ENCODE measurements at places on chromosomes 11 and 22.

DNA sequence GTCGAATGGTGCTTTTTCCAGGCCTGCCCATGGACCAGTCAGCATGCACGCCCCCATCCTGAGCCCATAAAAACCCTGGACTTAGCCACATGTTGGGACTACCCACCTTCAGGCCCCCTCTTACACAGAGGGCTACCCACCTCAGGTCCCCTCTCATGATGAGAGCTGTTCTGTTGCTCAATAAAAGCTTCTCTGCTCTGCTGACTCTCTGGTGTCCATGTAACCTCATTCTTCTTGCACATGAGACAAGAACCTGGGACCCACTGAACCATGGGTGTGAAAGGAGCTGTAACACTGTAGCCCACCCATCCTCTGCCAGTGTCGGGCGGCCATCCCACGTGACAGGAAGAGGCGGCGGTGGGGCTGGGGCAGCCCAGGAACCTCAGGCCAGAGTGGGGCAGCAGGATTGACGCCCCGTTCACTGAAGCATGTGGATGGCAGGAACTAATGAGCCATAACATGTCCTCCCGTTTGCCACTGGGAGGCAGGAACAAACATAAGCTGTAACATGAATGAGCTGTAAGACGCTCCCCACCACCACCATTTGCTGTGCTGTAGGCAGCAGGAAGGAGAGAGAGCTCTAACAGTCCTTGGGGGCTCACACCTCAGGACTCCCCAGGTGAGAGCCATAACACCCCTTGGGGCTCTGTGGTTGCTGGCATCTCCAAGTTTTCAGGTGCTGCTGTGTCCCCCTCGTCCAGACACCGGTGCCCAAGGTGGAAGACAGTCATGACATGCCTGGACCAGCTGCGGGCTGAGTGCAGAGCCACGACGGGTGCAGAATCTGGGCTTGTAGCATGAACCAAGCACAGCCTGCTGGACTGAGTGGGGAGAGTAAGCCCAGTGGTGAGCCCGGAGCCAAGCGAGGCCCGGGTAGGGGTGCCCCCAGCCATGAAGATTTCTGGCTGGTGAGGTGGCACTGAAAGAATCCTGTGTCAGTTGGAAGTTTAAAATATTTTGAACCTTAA, 69.4 kb downstream of the MCHR1 start:
- DNase-seq = no peak

DNA sequence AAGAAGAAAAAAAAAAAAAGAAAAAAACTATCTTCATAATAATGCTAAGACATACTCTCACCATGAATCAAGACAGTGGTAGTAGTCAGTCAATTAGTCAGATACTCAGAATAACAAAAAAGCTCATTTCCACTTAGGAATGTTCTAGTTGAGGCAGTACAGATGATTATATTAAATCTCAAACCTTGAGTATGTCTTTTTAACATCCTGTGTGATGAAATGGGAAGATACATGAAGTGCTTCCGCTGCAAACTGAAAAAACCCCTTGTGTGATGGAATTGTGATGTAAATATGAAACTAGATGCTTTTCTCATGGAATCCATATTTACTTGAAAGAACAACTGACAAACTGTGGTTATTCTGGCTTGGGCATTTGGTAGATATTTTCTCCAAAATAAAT, 13.7 kb downstream of the AMOTL1 start:
- peak; percentile 88 for DNase-seq

DNA sequence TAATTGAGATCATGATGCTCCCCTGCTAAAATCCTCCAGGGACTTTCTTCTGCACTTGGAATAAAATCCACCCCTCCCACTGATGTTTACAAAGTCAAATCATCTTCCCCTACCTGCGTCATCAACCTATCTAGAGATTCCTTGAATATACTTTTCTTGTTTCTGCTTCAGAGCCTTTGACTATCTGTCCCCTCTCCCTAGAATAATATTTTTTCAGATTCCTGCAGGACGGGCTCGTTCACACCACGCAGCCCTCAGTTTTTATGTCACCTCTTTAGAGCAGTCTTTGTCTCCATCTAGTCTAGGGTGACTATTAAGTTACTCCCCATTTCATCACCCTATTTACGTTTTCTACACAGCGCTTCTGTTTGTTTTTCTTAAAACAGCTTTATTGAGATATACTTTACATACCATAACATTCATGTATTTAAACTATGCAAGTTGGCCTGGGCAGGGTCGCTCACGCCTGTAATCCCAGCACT, 94.8 kb upstream of the SESN3 start:
- no peak for DNase-seq

DNA sequence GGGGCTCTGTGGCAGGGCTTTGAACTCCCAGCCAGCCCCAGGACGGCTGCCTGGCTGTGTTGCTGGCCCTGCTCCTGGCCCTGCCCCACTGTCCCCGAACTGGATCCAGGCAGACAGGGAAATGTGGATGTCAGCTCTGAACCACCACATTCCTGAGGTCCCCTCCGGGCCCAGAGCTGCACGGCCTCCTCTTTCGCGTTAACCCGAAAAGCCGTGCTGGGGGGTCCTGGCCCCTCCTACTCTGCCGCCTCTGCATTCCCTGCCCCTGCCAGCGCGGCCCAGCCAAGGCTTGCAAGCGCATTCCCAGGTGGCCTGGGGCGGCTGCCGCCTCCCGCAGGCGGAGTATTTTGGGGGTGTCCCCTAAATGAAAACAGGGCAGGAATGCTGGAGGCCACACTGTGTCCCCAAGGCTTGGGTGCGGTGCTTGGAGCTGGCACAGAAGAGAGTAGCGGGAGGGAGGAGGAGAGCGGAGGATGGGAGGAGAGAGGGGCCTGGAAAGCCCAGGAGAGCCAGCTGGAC, 5.4 kb downstream of the LINC01488 start:
- no peak for DNase-seq

GRCh38 chr11:106879029-106879428, 139.2 kb downstream of the GUCY1A2 start:
- no peak for DNase-seq

GRCh38 chr11:114085965-114086793, 26.7 kb downstream of the ZBTB16 start:
- no peak for DNase-seq

- no peak for DNase-seq
These were observed 614.6 kb downstream of the TBC1D22A start for GRCh38 chr22:47376901-47377505.

GRCh38 chr11:64524158-64524527, 66.9 kb upstream of the SLC22A12 start:
- DNase-seq = no peak

DNA sequence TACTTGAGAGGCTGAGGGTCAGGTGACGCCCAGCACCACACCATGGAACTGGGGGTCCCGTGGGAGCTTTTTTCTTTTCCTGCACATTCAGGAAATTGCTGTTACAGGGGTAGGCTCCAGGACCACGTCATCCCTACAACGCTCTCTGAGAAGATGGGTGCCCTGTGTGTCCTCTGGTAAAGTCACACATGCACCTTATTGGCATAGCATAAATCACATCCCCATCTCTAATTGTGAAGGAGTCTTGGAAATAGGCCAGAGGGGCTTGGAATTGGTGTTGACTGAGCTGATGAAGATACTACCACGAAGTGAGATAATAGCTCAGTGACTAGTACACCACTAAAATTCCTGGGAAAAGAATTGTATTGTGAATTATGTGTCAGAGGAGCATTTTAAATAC, 57.6 kb downstream of the TNRC6B start:
- peak; percentile 28 for DNase-seq

DNA sequence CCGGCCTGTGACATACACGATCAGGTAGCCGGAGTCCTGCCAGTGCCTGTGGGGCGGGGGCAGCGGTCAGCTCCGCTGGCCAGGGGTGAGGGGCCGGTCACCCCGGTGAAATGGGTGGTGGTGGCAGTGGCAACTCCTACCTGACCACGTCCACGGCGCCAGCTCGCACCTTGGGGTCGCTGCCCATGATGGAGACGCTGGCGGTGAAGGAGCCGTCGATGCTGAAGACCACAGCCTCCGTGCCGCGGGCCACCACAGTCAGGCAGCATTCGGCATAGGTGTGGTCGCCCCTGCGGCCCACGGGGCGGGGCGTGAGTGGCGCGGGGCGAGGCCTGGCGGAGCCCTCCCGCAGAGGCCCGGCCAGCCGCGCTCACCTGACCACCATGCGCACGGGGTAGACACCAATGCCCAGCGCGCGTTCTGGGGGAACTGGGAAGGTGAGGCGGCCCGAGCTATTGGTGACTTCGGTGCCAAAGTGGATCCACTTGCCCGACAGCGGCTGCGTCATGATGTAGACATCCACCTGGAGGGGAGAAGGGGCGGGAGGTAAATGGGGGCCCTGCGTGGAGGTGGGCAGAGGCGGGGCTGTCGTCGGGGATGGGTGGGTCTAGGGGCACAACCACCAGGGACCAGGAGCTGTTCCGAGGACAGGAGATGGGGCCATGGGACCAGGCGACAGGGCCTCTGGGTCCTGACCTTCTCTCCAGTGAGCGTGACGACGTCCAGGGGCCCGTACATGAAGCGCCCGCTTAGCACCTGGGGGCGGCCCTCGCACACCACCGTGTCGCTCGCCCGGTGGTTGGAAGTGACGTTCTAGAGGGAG, 10.9 kb downstream of the AIP start:
- no peak for DNase-seq

GRCh38 chr11:88101881-88102597, 73.2 kb downstream of the RAB38 start:
- no peak for DNase-seq

DNA sequence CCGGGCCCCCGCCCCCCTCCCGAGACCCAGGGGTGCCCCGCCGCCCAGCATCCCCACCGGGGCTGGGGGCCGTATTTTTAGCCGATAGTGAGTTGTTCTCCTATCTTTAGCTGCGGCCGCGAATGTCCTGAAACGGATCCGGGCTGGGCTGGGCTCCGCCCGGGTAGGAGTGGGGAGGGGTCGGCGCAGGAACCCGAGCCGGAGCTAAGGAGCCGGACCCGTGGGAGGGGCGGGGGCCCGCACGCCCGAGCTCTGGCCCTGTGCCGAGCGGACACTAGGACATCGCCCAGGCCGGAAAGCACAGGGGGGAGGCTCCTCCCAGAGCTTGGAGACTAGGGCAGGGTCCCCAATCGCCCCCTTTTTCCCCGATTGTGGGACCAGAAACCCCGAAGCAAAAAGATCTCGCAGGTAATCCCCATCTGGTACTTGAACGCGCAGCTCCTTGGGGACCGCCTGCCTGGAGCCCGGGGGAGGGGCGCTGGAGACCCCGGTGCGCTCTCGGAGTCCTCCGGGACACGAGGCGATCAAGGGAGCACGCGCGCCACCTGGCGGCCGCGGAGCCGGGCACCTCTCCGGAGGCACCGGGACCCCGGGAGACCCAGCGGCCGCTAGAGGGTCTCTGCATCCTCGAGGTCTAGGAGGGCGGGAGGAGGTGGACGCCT, 669 bp downstream of the CDC42EP2 start:
- DNase-seq = peak; percentile 75

DNA sequence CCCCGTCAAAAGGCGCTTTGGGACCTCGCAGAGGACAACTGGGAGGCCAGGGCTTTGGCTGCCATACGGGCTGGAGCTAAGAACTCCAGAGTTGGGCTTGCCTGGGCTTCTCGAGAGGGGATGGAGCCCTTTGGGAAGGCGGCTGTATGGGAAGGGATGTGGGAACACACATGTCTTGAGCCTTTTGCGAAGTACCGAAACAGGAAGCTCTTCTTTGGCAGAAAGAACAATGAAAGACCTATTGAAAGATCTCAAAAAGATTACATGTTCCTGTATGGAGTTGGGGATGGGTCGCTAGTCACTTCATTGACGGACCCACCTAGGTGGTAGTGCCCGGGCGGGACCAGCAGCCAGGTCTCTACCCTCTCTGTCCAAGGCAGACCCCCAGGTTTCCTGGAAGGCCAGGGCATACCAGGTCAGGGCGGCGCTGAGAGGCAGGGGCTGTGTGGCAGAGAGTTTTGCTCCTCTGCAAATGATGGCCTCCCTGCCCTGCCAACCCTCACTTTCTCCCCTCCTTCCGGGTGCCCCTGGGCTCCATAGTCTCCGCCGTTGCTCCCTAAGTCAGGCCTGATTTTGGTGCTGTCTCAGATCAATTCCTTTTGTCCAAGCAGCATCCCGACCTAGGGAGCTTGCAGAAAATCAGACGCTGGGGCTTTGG, 1.0 kb downstream of the ST14 start:
- DNase-seq = no peak

DNA sequence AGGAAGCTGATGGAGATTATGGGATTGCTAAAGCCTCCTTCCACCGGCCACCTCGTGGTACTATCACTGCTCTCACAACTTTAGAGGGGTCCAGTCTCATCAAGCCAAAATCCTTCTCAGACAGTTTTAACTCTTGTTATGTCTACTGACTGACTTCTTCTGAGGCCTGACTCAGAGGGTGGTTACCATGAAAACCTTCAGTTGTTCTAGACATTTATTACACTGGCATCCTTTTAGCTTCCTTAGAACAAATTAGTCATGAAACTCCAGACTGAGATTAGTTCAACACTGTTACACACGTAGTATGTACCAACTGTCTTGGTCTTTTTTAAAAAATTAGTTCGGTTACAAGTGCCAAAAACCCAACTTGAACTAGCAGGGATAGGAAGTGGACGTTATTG, 7.5 kb downstream of the DIXDC1 start:
- peak; percentile 89 for DNase-seq

DNA sequence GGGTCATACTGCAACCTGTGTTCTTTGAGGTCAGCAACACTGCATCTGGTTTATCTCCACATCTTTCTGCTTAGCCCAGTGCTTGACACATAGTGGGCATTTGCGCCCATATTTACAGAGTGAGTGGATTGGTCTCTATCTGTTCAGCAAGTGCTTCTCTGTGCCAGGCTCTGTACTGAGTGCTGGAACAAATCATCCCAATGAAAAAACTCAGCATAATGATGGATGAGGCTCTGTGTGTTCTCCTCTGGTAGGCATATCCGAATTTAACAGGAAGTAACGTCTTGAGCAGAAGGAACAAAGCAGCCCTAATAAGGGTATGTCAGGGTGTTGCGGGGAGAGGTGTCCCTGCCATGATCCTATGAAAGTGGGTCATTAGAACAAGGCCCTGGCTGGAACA, 46.0 kb downstream of the MCM5 start:
- no peak for DNase-seq

DNA sequence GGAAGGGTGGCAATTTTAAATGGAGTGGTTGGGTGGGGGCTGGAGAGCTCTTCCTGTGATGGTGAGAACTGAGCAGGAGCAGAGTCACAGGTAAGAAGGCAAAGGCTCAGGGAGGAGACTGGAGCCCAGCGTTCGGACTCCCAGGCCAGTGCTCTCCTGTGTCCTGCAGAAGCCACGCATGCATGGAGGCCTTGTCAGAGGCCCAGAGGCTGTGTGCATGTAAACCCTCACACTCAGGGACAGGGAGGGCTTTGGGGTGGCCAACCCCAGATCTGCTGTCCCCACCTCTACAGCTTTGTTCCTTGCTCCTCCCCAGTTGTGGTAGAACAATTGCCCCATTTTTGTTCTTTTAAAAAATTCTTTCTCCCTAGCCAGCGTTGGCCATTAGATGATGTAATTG, 130.4 kb upstream of the PARVA start:
- no peak for DNase-seq

Data from EH (cell line).